Mesenchymal stem cell (in vitro differentiated cells and primary cell): ENCODE measurements at places on chromosomes 12 and 14.

GRCh38 chr12:85507456-85507855, 227.4 kb downstream of the ALX1 start:
- DNase-seq, result no peak

GRCh38 chr12:85325442-85325841, 45.4 kb downstream of the ALX1 start:
- DNase-seq, result no peak

DNA sequence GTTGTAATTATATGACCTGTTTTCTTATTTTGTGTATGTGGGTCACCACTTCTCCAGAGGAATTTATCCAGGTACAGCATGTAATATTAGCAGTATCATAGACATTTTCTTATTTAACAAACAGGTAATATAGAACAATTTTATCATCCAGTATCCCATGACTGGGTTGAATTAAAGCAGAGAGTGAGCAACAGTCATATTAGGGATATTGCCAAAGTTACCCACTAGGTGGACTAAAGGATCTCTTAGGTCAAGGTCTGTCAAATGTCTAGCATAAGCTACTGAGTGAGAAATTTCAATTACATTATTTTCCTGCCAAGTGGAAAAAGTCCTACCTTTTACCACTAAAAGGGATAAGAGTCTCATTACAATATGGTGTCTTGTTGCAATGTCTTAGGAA, 62.1 kb upstream of the TRIM9 start:
- DNase-seq, result peak; percentile 18

DNA sequence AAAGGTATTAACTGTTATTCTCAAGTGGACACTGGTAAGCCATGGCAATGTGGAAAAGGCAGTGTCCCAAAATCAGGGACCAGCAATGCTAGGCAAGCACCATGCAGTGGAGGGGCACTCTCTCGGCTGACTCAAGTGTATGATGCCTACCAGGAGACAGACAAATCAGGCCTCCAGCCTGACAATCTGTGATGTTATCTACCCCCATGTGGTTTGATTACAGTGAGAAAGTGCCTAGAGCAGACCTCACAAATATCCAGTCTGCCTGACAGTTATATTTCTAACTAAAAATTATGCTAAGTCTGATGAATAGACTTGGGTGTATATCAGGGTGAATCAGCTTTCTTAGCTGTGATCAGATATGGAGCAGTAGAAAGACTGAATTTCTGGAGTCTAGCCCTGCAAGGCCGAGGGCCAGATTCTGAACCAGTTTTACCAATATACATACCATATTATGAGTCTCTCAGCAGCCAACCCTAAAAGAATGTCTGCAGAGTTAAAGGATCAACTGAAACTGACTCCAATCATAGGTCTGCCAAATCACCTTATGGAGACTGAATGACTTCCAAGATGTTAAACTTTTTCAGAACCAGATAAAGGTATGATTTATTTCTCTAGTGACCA, 3.2 kb downstream of the PLBD1 start:
- DNase-seq, result no peak

DNA sequence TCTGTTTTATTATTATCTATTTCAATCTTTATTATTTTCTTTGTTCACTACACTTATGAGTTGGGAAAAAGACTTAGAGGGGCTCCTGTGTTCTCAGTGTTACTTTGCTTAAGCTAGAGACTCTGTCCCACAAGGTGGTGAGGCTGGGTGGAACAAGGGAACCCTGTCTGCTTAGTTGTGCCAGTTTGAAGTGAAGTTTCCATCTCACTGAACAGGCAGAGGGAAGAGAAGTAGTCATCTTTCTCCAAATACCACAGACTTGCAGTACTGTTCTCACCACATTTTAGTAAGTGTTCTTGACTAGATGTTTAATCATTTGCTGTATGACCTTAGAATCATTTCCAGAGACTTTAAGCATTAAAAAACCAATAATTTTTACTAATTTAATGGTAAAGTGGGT, 195.7 kb upstream of the NEDD1 start:
- no peak for DNase-seq

- no peak for DNase-seq
Measured at GRCh38 chr12:97984974-97985580, 522.5 kb downstream of the RMST start.

DNA sequence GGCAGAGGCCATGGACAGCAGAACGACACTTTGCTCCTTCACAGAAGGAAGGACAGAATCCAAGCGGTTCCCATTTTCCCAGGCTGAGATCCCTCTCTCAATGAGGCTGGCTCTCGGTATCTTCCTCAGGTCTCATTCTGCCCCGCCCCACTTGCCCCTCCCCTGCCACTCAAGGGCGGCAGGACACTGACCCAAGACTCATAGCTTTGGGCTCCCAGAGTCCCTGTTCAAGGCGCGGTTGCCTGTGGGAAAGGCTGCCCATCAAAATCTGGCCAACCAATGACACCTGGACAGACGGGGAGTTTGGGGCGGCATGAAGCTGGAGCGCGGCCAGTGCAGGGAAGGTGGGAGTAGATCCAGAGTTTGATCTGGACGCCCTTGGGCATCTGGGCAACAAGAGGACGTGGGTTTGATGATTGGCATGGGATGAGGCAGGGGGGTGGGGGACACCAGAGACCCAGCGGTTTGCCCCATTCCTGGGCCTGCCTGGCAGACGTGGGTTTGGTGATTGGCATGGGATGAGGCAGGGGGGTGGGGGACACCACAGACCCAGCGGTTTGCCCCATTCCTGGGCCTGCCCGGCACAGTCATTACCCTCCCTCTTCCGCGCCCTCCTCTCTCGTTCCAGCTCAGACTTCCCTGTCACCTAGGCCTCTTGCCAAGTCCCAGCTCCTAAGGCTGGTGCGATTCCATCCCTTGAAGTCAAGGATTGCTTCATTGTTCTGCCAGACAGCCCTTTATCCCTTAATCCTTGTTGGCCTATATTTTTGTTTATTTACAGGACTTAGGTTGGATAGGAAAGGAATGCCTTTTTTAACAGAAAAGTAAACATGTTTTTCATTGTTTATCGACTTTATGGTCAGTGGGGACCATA, 92.1 kb downstream of the NINJ2 start:
- DNase-seq, result peak; percentile 85

GRCh38 chr12:132783917-132784531, 22.4 kb upstream of the ANKLE2 start:
- peak; percentile 24 for DNase-seq

DNA sequence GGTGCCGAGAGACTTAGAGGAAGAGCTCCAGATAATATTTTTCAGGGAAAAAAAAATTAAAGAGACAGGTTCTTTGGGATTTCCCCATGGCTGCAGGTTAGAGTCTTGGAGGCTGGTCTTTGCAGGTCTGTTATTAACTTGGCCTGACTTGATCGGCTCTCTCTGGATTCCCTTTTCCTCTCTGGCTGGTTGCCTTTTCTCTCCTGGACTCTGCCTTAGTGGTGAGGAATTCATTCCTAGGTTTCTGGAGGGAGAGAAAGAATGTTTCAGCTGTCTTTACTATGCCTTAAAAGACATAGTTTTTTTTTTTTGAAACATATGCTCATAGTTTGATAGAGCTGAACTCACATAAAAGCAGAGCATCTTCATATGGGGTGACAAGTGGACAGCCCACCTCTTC, 336.3 kb downstream of the BMP4 start:
- DNase-seq, result peak; percentile 28

DNA sequence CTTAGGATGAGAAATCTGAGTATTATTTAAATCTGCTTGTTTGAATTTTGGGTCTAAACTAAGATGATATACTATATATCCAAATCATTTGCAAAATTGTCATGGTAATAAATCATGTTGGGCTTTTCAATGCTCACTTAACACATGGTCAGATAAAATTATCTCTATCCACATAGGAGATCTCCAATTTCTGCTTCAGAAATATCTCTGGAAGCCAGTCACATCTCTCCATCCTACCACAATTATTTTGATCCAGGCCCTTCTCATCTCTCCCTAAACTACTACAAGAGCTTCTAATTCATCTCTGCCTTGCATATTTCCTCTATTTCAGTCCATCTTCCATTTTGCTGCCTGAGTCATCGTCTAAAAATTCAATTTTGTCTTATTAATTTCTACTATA, 3.8 kb downstream of the DCN start:
- no peak for DNase-seq

DNA sequence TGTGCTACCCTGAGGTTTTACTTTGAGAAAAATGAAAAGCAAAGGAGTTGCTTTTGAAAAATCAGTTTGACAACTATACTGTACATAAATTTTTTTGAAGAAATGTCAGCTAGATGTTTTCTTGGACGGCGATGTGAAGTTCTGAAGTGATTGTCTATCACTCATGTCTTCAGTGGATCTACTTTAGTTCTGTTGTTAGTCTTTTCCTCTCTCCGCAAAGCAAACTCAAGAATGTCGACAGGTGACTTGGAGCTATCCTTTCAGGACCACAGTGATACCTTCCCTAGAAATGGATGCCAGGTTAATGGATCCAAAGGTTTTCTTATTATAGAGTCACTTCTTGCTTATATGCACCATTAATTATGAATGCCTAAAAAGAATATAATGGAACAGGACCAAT, 1.2 kb downstream of the PTPRO start:
- DNase-seq, result no peak

GRCh38 chr12:70785896-70786295, 134.6 kb downstream of the PTPRR start:
- DNase-seq, result no peak

DNA sequence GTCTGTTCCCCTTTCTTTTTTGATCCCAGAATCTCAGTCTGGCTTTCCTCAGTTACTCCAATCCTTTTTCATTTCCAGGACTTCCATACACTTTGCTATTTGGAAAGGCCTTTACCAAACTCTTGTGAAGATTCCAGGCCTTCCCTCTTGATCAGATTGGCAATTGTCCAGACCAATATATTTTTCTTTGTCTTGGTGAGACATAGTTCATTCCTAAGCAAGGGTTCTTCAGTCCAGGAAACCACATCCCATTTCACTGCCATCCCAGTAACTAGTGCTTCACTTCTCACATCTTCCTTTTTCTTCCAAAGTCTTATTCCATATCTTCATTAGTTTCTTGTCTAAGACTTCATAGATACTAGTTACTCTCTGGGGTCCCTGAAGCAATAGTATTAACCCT, 2.1 kb upstream of the PTPRQ start:
- peak; percentile 39 for DNase-seq

GRCh38 chr12:26056335-26056734, 68.5 kb downstream of the BHLHE41 start:
- DNase-seq, result no peak

DNA sequence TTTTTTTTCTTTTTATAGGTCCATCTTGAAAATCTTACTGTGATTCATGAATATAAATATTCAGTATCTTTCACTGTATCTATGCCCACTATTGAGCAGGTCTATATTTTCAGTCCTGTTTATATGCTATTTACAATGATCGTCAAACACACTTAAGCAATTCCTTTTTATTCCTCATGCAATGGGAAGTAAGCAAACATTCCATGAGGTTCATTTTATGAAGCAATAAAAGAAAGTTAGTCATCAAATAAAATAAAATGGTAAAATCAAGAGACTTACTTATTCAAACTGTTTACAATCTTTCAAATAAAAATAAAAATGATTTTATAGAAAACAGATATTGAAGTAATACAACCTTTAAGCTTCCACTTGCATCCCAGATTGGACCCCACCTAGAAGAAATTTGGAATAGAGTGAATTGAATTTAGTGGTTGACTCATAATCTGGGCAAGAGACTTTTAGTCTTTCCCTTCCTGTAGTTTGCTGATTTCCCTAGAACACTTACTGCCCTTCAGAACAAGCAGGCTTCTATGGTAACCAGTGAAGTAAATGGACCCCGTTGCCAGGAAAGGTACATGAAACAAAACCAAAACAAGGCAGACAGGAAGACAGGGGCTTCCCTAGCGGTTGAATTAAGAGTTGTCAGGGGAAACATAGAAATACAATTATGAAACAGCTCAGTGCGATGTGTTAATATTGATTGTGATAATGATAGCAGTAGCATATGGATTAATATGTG, 241.0 kb upstream of the ATP2B1 start:
- peak; percentile 94 for DNase-seq

GRCh38 chr14:54599966-54600716, 33.2 kb downstream of the SAMD4A start:
- DNase-seq, result no peak

GRCh38 chr14:49892301-49892635, 614 bp upstream of the ARF6 start:
- peak; percentile 83 for DNase-seq

- DNase-seq, result peak; percentile 93
Measured at GRCh38 chr14:75452900-75453816, 25.3 kb downstream of the JDP2 start.

- peak; percentile 84 for DNase-seq
Measured at GRCh38 chr12:11814374-11814773, 164.9 kb downstream of the ETV6 start.

GRCh38 chr14:95468448-95469133, 47.9 kb downstream of the SYNE3 start:
- no peak for DNase-seq

DNA sequence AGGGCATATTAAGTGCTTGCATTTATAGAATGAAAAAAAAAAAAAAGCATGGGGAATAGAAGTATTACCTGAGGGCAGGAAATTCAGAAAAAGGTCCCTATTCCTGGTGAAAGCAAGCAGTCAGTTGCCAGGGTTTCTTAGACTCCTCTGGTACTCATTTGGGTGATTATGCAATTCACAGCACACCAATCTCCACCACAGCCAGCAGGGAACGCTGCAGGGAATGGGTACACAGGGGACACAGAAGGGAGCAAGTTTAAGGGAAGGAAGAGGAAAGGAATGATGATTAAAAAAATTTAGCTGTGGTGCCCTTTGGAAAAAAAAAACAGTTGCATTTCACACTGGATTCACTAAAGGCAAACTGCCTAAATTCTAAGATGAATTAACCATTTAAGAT, 14.2 kb downstream of the BLTP3B start:
- peak; percentile 82 for DNase-seq

DNA sequence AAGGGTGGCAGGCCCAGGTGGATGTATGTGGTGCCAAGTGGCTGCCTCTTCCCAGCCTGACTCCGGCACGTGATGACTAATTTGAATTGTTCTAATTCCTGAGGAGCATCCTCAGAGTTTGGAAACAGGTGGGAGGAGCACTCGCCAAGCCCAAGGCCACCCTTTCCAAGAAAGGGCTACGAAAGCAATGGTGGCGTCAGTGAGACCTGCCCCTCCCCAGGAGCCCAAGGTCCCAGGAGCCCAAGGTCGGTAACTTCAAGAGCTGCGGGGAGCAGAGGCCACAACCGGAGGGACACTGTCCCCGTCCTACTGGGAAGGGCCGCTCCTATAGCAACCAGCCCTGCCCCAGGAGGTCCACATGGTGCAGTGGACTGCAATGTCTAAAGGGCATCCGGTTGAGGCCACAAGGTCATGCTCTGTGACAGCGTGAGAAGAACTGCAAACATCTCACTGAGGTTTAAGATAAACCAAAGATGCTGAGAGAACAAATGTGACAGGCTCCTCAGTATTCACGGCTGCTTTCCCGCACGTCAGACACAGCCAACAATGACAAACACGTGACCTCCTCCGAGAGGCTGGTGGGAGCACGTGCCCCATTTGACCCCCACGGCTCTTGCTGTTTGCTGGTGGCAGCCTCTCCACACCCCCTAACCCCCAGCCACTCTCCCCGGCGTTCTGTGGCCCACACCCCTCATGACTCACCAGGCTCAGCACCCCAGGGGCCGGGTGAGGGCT, 79.6 kb downstream of the ITPK1 start:
- no peak for DNase-seq
